Astrocyte (in vitro differentiated cells and primary cell): ENCODE measurements at places on chromosomes 7 and 10. TPM values are rescaled to one million over a fixed set of nuclear protein-coding genes. Genes with fewer than 3 reads are reported as not detected.

DNA sequence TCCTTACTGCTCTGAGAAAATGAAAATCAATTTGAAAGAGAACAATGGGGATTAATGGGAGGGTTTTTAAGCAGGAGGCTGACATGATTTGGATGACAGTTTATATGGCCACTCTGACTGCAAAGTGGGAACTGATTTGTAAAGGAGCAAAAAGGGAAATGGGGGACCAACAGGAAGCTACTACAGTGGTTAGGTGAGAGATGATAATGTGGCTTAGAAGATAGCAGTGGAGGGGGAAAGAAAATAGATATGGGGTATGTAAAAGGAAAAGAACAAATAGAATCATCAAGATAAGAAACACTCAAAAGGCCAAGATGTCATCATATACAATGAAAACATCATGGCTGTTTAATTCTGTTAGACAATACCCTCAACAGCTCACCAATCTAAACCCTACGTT, 177.5 kb downstream of the ANK3 start:
- DNase-seq, result no peak
- no peak overlapping the region for H3K27ac ChIP-seq
- no peaks in the 10 kb centered on the region for H3K4me1 ChIP-seq
- no peak overlapping the region for H3K4me3 ChIP-seq
- H3K36me3 ChIP-seq, result no peaks in the 10 kb centered on the region

GRCh38 chr7:148091882-148092281, 498.7 kb upstream of the C7orf33 start:
- H3K36me3 ChIP-seq, result no peaks in the 10 kb centered on the region
- no peak overlapping the region for H3K27ac ChIP-seq
- no peaks in the 10 kb centered on the region for H3K27me3 ChIP-seq
- no peak overlapping the region for H3K4me3 ChIP-seq
- DNase-seq, result no peak

DNA sequence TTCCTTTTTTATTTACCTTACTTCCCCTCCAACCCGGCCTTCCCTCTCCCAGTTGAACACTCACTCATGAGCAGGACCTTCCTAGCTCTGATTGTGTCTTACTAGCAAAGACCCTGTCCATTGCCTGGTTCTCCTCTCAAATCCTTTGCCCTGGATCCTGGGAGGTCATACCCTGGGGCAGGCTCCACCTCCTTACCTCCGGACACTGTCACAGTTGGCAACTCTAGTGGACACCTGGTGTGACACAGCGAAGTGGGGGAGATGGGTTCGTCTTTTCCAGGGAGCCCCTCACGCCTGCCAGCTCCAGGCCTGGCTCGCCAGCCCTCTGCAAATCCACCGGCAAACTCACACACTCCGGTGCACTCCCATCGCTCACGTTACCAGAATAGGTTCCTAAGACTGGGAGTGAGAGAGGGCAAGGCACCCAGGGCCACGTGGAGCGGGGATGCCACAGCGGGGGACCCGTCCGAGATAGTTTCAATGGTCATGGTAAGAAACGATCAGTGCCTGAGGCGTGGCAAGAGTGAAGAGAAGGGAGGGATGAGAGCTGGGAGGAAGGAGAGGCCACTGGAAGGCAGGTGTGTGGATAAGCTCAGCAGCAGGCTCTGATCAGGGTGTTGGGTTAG, 30.9 kb upstream of the TMEM72 start:
- no peak overlapping the region for H3K27ac ChIP-seq
- no peak for DNase-seq
- H3K36me3 ChIP-seq, result no peaks in the 10 kb centered on the region
- H3K27me3 ChIP-seq, result peaks cover 8% of the 10 kb centered on the region
- no peak overlapping the region for H3K4me3 ChIP-seq
- peaks cover 8% of the 10 kb centered on the region for H3K4me1 ChIP-seq

- no peak overlapping the region for H3K4me3 ChIP-seq
- no peaks in the 10 kb centered on the region for H3K27me3 ChIP-seq
- no peaks in the 10 kb centered on the region for H3K4me1 ChIP-seq
- DNase-seq, result no peak
These were observed 25.9 kb downstream of the TAC1 start for GRCh38 chr7:97757824-97758223.

DNA sequence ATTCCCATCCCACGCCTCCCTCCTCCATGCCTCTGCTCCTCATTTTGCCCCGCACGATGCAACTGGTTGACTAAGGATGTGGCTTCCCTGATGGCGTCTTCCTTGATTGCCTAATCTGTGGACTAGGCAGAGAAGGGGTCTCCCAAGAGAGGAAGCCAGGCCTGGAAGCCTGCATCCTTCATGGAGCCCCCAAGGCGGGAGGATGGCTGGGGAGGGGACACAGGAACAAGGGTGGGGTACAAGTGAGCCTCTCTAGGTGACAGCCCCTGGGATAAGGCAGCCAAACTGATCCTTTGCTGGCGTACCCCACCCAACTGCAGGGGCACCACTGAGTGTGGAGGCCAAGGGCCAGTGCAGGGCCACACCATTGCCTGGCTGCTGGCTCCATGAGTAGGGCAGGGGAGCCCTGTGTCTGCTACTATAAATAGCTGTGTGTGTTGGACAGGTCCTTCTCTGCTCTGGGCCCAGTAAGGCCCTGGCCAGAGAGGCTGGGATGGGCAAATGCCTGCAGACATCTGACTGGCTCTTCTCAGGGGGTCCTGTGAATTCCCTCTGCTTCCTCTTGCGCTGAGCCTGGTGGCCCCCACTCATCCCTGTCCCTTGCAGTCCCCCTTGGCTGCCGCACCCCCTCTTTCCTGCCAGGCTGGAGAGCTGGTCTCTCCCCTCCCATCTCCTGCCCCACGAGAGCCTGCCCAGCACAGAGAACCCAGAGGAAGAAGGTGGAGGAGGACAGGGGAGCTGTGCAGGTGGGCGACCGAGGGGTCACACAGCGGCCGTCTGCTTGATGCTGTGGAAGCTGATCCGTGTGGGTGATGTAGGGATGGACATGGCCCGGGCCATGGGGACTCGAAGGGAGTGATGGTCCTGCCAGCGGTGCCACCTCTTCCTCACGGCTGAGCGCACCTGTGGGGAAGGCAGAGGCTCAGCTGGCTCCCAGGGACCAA, 29.3 kb downstream of the CRHR2 start:
- no peak for DNase-seq
- no peaks in the 10 kb centered on the region for H3K27me3 ChIP-seq
- no peaks in the 10 kb centered on the region for H3K36me3 ChIP-seq
- H3K27ac ChIP-seq, result no peak overlapping the region
- H3K4me3 ChIP-seq, result no peak overlapping the region
- no peaks in the 10 kb centered on the region for H3K4me1 ChIP-seq

Gene DPP6
- total RNA-seq, result 0.48 and 0.91 TPM in 2 replicates

Gene ZNF488
- total RNA-seq, result 0.94 and 1.4 TPM in 2 replicates

Gene DDIT4
- total RNA-seq, result 244 and 313 TPM in 2 replicates

Gene CYP3A4
- total RNA-seq, result not detected in 2 replicates

Gene FFAR4
- total RNA-seq, result not detected in 2 replicates
